ENCODE measurements at places on chromosomes 11 and 22. TPM values are rescaled to one million over a fixed set of nuclear protein-coding genes. Genes with fewer than 3 reads are reported as not detected.

C11orf91 gene
- total RNA-seq, result not detected

DSCAML1 gene
- 0.14 TPM for total RNA-seq

CEND1 gene
- not detected for total RNA-seq

ZNF74 gene
- 26.1 TPM for total RNA-seq

RASD2 gene
- 0.87 TPM for total RNA-seq
